ENCODE measurements at places on chromosomes 3 and 15.

DNA sequence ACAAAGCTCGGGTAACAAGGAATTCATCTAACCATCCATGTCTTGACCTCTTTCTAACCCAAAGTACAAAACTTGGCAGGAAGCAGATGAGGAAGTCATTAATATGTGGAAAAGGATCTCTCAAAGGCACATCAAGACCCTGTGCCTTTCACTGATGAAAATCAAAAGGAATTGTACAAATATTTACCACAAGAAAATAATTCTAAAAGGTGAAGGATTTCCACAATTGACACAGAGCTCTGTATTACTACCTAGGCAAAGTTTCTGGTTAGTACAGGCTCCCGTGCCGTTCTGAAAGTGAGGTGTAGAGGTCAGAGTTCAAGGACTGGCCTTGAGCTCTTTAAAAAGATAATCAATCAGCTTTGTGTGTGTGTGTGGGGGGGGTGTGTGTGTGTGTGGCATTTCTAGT lies 239.7 kb upstream of the ICE2 start:
- DNase-seq, result no peak

DNA sequence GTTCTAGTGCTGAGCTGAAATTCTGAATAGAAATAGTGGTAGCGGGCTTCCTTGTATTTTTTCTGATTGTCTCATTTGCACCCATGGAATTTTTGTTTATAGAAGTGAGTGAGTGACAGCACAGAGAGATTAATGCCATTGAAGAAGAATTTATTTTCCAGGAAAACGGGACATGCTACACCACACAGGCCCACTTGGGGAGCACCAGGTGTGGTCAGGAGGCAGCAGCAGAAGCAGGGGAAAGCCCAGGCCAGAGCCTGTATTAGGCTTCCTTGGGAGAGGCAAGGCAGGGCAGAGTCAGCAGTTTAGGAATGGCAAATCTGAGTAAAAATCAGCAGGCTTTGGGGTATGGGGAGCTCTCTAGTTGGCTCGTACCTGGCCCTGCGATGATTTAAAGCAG lies 88.4 kb upstream of the ATP11B start:
- no peak for DNase-seq

GRCh38 chr3:128971421-128972100 lies 22.3 kb downstream of the CFAP92 start:
- no peak for DNase-seq

DNA sequence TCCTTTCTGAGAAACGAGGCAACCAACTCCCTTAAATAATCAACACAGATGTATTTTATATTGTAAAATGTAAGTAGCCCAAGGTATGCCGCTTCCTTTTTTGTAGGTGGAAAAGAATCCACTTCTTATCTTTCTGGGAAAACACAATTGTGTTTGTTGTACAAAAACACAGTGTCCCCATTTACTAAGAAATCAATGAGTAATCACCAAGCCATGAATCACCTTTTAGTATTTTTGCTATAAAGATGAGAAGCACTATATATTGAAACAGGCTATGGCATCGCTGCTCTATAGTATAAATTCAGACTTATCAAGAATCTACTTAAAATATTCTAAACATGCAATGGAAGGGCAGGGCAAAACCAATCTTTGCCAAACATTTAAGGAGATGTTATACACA lies 104.0 kb downstream of the TNIK start:
- DNase-seq, result no peak

- DNase-seq, result no peak
Observed at GRCh38 chr15:81012588-81012987, 11.9 kb downstream of the TLNRD1 start.

DNA sequence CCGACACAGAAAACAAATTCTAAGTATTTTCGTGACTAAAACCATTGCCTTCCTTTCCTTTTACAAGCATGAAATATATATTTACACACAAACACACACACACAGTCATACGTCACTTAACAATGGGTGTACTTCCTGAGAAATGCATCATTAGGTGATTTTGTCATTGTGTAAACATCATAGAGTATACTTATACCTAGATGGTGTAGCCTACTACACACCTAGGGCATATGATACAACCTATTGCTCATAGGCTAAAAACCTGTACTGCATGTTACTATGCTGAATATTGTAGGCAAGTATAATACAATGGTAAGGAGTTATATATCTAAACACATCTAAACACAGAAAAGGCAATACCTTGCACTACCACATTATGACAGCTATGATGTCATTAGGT lies 28.6 kb downstream of the COL6A5 start:
- no peak for DNase-seq

Measured in stimulated activated CD8-positive, alpha-beta memory T cell treated with anti-CD3 and anti-CD28 coated beads, Interleukin-4, amount 100 ng/mL, for 1 hour (primary cell).